ENCODE measurements at places on chromosomes 7 and 10.

- DNase-seq = no peak
Observed at GRCh38 chr10:90858461-90858968, 676 bp upstream of the HTR7 start.

- DNase-seq = no peak
Observed at GRCh38 chr7:5797716-5798115, 16.3 kb upstream of the RNF216 start.

DNA sequence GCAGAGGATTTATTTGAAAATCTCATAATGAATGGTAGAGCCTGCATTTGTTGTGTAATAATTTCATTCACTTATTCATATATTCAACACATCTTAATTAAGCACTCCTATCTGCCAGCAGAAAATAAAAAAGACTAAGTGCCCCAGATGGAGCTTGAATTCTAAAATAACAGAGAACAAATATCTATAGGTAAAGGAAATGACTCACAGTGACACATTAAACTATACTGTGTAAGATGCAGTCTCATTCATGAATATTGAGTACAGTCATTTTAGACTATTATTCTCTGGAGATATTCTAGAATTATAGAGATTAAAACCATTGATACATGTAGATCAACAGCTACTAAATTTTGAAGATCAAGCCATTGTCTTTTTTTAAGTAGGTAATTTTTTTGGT is 72.1 kb downstream of the PTPRZ1 start:
- no peak for DNase-seq

DNA sequence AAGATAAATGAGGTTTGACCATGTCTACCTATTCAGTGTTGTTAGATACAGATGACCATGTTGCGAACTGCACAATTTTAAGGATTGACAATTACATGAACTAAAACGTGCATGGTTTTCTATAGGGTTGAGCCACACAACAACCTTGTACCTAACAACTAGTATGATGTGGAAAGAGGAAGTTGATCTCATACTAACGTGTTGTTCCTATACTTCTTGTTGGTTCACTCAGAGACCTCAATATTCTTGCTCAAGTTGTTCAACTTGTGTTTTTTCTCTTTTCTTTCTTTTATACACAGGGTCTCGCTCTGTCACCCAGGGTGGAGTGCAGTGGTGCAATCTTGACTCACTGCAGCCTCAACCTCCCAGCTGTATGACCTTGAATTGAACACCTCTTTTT is 6.1 kb upstream of the KEL start:
- no peak for DNase-seq

DNA sequence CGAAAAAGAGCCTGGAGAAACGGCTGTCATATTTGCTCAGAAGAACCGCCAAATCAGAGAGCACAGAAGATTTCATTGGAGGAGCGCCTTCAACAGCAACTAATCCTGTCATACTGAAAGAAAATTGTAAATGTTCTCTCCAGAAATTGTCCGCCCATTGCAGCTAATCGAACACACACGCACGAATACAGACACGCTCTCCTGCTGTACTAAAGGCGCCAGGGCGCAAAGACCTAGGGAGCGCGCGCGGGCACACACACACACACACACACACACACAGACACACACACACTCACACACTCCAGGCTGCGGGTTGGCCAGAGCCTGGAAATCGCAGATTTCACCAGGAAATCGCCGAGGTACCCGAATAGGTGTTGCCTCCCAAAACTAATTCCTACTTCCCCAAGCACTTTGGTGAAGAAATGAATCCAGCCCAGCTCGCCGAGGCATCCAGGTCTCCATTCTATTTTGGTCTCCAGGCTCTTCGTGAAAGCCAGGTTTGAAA is at the start of gene CHRM2:
TSS of gene CHRM2 (plus strand) at position 157 of the 505 bp plus-strand sequence. CDS start 146,214 bp downstream, outside the sequence.
- no peak for DNase-seq

DNA sequence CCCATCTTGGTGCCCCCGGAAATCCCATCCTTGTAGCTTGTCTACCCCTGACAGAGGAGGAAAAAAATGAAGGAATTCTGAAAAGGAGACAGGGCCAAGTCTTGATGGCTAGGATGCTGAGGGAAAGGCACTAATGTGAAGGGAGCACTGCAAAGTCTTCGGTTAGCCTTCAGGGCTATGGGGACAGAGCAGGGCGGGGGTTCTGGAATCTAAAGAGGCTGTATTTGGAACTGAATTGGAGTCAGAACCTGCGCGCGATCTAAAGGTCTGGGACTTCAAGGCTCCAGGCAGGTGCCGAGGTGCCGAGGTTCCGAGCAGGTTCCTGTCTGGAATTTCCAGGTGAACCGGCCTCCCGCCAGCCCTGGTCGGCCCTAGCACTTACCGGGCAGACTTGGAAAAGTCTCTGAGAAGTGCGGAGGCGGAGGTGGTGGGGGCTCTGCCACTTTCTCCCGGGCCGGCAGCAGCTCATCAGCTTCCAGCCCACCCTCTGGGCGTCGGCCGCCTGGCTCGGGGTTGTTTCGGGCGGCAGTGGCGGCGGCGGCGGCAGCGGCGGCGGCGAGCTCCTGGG is 781 bp downstream of the GBX1 start:
- no peak for DNase-seq

DNA sequence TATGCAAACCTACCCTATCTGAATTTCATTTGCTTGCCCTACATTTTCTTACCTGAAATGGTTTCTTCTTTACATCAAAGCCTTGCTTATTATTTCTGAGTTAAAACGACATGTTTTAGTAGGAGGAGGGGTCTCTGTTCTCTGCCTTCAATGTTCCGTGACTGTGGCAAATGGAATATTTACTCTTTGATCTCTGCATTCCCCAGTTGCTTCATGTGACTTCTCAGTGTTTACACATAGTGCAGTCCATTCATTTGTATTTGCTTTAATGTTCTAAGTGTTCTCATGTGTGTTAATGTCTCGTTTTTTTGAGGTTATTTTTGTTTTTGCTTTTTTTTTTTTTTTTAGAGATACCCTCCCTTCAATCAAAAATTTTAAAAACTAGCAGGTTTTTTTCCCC is 75.8 kb downstream of the GNAI1 start:
- DNase-seq = no peak

DNA sequence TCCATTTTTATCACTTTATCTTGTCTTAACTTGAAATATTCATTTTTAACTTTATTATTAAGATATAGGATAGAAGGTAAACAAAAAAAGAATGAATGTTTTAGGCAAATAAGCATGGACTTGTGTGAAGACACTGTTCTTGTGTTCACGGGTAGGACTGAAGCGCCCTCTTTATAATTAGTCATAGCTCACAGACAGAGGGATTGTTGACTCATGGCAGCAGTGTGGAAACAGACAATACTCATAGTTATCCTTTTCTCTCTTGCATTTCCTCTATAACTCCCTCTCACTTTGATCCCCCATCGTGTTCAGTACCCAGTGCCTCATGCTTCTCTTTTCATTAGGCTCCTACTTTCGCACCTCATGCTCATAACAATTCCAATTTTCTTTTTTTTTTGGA is 731.8 kb downstream of the PHTF2 start:
- no peak for DNase-seq

- no peak for DNase-seq
Observed at GRCh38 chr10:101464082-101464481, 110.1 kb downstream of the BTRC start.

GRCh38 chr7:92206672-92207071 is 27.7 kb upstream of the LRRD1 start:
- no peak for DNase-seq

GRCh38 chr7:31003721-31004120 is 40.0 kb downstream of the GHRHR start:
- DNase-seq = no peak

- no peak for DNase-seq
Observed at GRCh38 chr10:130802301-130802700, 509.2 kb downstream of the TCERG1L start.

Measured in stimulated activated CD8-positive, alpha-beta memory T cell treated with anti-CD3 and anti-CD28 coated beads, Interleukin-4, amount 100 ng/mL, for 48 hours (primary cell).